CD4-positive, alpha-beta T cell treated with Interferon gamma for 1 hour (primary cell): ENCODE measurements at places on chromosomes 13 and 19.

DNA sequence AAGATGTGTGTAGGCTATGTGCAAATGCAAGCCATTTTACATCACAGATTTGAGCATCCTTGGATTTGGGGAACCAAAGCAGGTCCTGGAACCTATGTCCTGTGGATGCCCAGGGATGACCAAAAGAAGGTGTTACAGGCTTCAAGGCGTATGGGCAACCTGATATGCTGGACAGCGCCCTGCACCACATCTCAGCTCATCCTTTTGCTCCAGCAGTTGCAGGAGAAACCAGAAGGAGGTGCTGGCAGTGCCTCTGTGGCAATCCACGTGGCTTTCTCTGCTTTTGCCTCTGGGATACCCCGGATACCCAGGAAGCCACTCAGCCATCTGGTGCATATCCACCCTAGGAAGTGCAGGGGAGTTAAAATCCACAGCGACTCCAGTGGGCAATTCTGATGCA, 110.3 kb upstream of the VSTM2B start:
- DNase-seq, result no peak

DNA sequence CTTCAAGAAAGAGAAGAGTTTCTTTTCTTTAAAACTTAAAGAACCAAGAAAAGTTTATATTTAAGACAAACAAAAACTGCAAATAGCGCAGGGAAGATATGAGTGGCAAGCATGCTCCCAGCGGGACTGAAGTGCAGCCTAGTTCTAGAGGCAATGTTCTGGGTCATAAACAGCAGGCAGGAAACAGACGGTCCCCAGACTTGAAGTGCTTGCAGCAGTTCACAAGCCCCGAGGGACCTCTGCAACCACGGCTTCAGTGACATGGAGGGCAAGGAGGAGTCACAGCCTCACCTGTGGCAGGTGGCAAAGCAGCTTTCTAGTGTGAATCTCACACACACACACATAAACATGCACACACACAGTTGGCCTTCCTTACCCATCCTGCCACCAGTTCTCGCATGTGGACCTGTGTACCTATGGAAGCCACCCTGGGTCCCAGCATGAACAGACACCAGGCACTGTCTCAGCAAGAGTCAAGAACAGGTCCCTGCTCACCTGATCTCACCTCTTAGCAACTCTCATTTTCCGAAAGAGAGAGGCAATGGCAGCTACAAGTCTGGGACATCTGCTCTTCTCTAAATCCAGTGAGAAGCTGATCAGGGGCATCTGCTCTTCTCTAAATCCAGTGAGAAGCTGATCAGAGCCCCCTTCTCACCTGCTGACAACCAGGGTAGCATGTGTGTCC, 162.0 kb downstream of the EFNB2 start:
- DNase-seq, result peak; percentile 4

DNA sequence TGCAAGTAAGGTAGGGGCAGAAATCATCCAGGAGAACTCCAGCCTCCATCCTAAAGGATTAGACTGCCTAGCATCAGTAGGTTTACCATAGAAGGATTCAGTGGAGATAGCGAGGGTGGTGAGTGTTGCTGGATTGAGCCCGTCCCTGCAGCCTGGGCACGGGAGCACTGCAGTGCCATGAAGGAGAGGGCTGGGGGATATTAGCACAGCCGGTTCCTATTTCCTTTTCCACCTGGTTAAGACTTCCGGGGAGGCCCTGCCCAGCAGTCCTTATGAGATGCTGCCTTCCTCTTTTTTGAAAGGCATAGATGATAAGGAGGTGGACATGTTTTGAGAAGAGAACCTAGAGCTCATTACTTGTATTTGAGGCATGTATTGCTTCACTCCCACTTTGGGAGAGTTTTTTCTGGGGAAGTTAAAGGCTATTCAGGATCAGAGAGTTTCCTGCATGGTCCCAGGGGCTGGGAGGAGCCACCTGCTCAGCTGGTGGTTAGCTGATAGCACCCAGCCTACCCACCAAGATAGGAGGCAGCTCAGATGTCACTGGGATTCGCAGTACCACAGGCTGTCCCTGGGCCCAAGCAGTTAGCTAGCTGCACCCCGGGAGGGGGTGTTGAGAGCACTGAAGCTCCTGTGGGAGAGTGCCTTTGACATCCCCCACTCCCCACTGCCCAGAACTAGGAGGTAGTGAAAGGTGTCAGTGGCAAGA, 17.2 kb downstream of the ACTN4 start:
- no peak for DNase-seq

- peak; percentile 27 for DNase-seq
Measured at GRCh38 chr13:77779552-77780272, 82.2 kb downstream of the SLAIN1 start.

- DNase-seq, result no peak
Measured at GRCh38 chr13:114260814-114261213, 20.6 kb upstream of the UPF3A start.

DNA sequence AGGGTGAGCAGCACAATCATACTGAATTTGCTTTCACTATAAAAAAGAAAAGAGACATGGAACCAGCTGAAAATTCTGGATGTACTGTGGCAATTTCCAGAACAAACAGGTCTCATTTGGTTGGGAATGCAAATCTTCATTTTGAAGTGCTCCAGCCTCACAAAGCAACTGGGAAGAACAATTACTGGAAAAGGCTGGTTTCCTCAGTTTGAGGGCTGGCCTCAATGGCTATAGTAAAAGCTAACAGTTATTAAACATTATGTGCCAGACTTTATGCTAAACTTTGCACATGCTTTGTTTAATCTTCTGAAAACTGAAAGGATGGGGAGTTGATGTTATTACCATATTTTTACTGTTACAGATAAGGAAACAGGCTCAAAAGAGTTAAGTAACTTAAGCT, 3.0 kb downstream of the OBI1 start:
- no peak for DNase-seq

GRCh38 chr19:11246941-11247340, 7.5 kb downstream of the ANGPTL8 start:
- no peak for DNase-seq

- no peak for DNase-seq
Measured at GRCh38 chr13:24261566-24261965, 47.8 kb upstream of the C1QTNF9 start.

DNA sequence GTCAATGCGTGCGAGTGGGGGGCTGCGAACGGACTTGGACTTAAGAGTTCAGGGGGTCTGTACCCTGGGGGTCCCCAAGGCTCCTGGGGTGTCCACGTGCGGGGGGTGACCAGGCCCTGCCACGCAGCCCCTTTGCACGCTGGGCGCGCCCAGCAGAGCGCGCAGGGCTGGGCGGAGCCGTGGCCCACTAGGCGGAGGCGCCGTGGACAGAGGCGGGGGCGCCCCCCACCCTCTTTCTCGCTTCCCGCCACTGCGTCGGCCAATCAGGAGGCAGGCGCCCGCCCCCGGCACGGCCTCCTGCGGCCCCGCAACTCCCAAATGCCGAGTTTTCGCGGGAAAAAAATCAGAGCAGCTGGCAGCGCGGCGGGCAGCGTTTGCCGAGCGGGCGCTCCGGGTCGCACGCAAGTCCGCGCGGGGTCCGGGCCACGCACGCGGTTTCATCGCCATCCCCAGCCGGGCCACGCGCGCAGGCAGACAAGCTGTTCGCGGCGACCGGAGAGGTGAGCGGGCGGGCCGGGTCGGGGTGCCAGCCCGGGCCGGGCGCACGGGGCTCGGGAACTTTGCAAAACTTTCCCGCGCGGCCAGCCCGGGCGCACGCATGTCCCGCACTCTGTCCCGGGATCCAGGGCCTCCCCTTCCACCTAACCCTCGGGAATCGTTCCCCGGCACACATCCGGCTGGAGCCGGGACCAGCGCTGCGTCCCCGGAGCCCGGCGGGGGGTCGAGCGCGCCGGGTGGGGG, at the start of gene UHRF1:
TSS of gene UHRF1 (plus strand) at position 346 of the 741 bp plus-strand sequence. CDS start 1,385 bp downstream, outside the sequence.
- DNase-seq, result no peak

GRCh38 chr13:71327266-71327665, 539.7 kb downstream of the DACH1 start:
- no peak for DNase-seq
